ENCODE measurements at places on chromosomes 13 and 19.
A peak's percentile ranks its signal among the peaks of the same experiment; 100 is the strongest.

GRCh38 chr13:113411216-113412023 is 41.9 kb downstream of the ADPRHL1 start:
- no peak for DNase-seq

DNA sequence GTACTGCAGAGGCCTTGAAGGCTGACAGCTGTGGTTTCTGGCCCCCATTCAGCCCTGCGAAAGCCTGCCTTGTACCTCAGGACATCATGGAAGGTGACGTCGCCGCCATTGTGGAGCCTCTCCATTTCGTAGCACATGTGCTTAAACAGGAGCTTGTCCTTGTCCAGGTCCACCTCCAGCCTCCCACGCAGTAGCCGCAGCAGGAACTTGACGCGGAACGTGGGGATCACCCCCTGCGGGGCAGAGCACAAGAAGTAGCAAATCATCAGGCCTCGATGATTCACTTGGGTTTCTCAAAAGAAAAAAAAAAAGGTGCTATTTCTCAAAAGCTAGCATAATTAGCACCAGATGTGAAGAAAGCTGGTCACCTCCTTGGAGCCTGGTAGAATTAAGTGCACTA is 351.0 kb downstream of the NALCN start:
- no peak for DNase-seq

DNA sequence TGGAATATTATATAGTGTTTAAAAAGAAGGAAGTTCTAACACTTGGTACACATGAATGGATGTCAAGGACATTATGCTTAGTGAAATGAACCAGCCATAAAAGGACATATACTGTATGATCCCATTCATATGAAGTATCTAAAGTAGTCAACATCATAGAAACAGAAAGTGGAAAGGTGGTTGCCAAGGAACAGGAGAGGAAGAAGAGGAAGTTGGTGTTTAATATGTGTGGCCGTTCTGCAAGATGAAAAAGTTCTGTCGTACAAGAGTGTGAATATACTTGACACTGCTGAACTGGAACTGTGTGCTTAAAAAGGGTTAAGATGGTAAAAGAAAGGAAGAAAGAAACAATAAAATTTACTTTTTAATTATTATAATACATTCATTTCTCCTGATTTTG is 33.1 kb upstream of the C1QTNF9 start:
- DNase-seq = no peak

- DNase-seq = no peak
These were observed 4.4 kb upstream of the STARD13 start for GRCh38 chr13:33289966-33290365.

DNA sequence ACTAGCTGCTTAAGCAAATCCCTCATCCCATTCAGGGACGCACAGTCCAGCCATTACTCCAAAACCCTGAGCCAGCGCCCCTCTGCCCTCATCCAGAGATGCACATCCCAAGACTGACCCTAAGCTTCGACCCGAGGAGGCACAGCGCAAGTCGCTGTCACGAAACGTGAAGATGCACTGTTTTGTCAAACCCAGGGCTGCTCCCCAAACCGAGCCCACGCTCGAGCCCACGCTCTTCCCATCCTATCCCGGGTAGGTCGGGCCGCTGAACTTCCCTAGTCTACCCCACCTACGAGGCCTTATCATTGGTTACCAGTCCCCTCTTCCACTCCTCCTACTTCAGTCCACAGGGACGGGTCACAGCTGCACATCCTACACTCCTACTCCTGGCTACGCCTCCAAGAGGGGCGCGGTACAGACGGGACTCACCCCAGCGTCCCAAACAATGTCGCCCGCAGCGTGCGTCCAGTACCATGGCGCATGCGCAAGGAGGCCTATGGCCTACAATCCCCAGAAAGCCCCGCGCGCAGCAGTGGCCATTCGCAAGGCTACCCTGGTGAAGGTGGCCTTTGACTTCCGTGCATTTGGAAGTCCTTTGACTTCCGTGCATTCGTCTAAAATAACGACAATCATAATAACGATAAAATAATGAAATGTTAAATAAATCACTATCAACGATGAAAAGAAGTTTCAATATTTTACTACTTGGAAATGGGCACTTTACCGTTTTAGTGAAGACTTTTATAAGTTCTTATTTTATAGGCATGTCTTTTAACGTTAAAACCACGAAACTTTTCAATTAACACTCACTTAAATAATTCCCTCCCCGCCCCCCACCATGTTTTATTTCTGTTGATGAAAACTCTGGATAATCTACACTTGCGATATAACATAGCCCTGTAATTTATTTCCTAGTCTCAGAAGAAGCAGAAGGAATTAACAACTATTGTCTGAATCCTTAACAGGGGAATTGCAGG is at the start of gene ZNF285:
Gene ZNF285 (minus strand): TSS at position 470 of the 977 bp plus-strand sequence. CDS start 4,395 bp downstream, outside the sequence.
- no peak for DNase-seq

GRCh38 chr19:42422901-42423461 is 4.2 kb downstream of the LIPE start:
- DNase-seq = no peak

- DNase-seq = no peak
These were observed 470.7 kb downstream of the TSHZ3 start for GRCh38 chr19:30878495-30878894.

DNA sequence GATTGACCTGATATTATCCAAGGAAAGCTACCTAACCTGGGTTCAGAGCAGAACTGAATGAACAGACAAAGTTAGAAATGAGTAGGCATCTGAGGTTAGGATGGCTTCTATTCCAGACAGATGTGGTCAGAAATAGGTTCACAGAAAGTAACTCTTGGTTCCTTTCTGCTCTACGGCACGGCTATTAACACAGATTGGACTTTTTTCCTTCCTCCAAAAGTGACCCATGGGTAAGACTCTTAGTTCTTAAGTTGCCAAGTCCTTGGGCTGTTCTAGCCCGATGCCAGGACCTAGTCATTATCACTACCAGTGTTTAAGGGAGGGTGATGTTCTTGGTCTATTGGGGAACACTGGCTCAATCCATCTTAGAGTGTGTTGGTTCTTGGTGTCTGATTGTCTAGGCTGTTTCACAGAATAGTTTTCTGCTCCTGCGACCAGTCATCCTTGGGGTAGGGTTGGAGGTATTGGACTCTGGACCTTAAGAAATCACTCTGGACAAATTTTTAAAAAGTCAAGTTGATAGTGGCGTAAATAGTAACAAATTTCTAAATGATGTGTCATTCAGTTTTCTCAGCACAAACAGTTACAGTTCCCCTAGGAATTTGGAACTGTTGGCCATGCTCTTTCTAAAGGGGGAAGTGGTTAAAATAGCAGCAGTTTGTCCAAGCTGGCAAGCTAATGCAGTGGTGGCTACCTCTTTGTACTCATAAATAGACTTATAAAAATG is 60.1 kb upstream of the MYCBP2 start:
- DNase-seq = no peak

- DNase-seq = no peak
These were observed 195.4 kb downstream of the LACC1 start for GRCh38 chr13:44075113-44075512.

DNA sequence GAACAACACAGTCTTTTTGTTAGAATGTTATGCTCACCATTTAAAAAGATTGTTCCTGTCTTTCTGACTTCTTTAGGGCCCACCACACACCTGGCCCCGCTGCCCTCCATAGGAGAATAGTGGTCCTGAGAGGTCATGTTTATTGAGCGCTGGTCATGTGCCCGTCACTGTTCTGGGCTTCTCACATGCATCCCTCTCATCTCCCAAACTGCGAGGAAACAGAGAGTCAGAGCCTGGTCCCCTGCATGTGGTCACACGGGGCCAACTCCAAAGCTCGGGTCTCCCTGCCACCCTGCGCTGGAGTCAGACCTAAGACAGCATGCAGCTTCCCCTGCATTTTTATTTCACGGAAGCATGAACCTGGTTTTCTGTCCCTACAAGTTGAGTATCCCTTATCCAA is 70.4 kb upstream of the GPR183 start:
- DNase-seq = no peak

GRCh38 chr19:15101479-15102082 is 5.6 kb upstream of the SYDE1 start:
- no peak for DNase-seq

- DNase-seq = no peak
These were observed 128.9 kb upstream of the KLHL1 start for GRCh38 chr13:70237131-70237530.

- DNase-seq = peak; percentile 90
These were observed 23.0 kb downstream of the GPC6 start for GRCh38 chr13:93249364-93250306.

DNA sequence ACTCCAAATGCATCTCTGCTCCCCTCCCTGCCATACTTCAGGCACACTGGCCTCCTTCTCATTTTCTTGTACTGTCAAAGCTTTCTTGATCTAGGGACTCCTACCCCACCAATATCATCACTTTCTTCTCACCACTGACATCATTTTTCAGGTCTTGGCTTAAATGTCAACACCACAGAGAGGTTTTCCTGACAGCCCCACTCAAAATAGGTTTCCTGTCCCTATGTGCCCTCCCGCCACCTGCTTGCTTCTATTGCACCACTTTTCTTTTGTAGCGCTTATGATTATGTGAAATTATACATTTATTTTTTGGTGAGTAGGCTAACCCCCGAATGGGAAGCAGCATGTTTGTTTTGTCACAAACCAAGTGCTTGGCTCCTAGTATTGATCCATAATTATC is 164.6 kb downstream of the NDFIP2 start:
- no peak for DNase-seq

DNA sequence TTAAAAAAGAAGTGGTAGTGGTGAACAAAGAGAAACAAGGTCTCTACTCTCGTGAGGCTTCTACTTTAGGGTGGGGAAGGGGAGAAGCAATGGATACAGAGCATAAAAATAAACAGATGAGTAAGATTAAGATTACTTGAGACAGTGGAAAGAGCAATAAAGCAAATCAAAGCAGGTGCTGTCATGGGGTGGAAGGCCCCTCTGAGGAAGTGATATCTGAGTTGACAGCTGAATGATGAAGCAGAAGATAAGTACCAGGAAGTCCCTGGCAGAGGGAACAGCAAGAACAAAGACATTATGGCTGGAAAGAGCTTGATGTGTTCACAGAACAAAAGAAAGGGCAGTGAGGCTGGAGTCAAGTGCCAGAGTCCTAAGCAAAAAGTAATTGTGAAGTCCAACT is 221.8 kb downstream of the ENOX1 start:
- DNase-seq = no peak

- DNase-seq = no peak
These were observed 7.0 kb upstream of the ZNF444 start for GRCh38 chr19:56133858-56134653.

DNA sequence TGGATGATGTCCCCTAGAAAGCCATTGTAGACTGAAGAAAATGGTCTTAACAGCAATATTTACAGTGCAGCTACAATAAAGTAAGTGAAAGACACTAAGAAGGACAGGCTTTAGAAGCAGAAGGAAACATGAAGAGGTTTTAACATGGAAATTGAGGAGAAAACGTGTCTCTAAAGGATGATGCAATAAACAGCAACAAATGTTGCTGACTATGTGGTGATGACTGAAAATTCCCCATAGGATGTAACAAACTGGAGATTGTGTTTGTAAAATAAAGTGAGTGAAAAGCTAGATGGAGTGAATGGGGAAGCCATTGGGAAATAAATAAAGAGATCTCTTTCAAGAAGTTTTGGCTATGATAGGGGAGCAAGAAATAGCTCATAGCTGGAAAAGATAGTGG is 186.7 kb upstream of the IPO5 start:
- DNase-seq = no peak

- DNase-seq = no peak
These were observed 7.6 kb downstream of the GPR32 start for GRCh38 chr19:50777830-50778303.

- no peak for DNase-seq
These were observed 29.4 kb upstream of the NDFIP2 start for GRCh38 chr13:79451500-79451962.

DNA sequence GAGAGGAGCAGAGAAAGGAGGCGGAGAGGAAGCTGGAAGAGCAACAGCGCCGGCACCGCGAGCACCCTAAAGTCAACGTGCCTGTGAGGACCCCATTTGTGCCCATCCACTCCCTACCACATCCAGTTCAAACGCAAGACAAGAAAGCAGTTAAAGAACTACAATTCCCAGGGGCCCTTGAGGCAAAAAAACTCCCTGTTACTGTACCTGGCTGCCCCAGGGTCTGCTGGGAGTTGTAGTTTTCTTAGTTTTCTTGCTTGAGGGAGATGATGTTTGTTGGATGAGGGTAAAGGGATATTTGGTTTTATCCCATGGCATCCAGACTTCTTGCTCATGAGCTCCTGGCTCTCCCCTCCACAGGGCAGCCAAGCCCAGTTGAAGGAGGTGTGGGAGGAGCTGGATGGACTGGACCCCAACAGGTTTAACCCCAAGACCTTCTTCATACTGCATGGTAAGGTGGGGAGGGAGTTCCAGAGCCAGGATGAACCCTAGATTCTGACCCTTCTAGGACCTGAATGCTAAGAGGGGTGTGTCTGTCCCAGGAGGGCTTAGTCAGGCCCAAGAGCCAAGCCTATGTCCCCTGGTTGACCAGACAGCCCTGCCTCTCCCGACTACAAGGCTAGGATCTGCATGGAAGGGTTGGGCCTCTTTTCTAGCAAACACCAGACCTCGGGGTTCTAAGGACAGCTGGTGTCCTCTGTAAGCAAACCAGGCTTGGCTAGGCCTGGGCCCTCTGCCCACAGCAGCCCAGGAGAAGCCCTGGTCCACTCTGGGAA is 13.2 kb downstream of the NUCB1 start:
- DNase-seq = no peak

GRCh38 chr19:782878-783668 is 14.2 kb upstream of the PTBP1 start:
- DNase-seq = no peak

DNA sequence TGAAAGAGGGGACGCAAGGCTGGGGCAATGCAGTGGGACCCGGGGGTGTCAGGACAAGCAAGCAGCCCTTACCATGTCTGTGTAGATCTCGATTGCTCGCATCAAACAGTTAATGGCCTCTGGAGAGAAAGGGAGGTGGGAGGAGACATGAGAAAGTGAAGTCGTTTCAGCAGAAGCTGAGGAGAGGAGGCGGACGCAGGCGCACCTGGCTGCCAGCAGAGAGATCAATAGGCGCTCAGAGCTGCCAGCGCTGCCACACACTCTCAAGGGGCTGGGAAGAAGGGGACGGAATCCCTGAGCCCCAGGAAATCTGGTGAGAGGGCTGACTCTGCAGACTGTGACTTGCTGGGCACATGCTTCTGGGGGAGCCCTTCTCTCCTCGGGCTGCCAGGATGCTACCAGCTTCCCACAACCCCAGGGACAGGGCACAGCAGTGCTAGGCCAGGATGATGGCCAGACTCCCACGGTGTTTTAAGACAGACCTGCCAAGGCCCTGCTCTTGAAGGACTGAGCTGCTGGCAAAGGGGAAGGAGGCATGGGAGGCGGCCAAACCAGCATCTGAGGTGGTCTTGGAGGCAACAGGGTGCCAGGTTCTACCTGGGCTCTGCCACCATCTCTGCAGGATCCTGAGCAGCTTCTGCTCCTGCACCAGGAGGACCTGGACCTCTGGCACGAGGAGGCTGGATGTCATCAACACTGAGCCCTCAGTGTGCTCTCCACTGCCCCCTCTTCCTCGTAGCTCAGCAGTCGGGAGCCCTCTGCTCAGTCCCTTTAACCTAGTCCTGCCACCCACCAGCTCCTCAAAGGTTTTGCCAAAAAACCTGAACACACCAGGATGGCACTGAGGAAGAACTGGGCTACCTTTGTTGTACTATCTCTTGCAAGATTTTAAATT is 11.7 kb upstream of the KPTN start:
- no peak for DNase-seq
